Endothelial cell of umbilical vein (primary cell): ENCODE measurements at places on chromosomes 6 and 20.

GRCh38 chr6:38876475-38876874 lies 161.4 kb downstream of the DNAH8 start:
- DNase-seq, result no peak

DNA sequence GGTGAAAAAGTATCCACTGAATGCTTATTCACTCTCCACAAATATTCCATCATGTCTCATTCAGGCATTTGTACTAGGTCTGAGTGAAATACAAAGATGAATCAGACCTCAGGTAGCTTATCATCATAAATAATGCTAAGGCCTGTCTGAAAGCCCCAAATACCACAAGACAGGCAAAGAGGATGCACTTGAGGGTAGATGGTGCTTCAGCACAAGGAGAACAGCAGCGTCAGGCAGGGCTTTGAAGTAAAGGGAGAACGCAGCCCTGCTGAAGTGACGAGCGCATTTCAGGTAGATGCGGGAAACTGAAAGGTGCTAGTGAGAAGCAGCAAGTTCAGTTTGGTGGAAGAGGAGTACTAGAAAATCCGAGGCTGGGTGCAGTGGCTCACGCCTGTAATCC lies 38.7 kb downstream of the MAP3K5 start:
- DNase-seq, result no peak

DNA sequence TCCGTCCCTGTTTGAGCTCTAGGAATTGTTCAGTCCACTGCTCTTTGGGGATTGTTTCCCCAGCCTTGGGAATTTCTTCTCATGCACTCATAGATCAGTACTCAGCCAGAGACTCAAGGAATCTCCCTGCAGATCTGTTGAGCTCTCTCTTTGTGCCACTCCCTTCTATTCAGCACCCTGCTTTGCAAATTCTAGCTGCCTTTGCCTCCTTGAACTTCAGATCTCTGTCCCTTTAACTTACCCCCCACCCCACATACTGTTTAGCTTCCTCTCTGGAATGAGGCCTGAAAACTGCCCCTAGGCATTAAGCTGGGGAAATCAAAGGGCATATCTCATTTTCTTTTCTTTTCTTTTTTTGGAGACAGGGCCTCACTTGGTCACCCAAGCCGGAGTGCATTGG lies 30.5 kb downstream of the QRSL1 start:
- no peak for DNase-seq

DNA sequence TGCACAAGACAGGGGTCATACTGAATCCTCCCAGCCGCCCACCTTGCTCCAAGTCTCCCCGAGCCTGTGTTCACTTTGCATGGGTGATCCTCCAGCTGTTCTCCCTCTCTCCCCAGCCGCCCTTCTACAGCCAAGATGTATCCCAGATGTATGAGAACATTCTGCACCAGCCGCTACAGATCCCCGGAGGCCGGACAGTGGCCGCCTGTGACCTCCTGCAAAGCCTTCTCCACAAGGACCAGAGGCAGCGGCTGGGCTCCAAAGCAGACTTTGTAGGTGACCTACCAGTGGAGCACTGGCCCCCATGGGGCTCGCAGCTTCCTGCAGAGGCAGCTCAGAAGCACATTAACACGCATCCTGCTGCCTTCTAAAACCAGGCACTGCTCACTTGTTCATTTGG lies 14.6 kb upstream of the IFT52 start:
- DNase-seq, result no peak

DNA sequence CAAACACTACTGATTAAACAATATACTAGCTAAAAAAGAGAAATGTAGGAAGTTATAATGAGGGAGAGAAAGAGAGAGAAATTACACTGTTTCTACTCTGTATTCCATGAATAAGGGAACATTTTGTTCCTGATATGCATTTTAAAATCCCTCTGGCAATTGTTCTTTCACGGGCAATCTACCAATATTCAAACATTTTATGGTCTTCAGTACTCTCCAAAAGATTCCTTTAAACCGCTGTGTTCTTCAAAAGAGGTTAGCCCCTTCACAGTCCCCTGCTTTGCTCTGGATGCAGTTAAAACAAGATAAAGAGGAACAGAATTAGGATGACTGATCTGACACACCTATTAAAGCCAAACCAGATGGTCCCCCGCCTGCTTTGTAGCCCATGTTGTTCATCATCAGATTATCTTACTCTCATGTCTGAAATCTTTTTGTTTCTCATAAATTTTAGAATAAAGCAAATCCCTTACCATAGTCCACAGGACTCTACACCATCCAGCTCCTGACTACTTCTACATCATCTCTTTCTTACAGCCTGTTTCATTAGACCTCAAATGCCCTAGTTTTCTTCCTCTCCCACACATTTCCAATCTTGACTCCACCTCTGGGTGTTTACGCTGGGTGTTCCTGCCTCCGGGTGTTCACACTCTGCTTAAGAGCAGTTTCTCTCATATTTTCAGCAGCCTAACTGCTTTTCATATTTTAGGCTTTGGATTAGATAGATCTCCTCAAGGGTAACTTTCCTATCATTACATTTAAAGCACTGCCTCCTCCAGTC lies 399.7 kb downstream of the COL12A1 start:
- no peak for DNase-seq

- DNase-seq, result no peak
Measured at GRCh38 chr6:7425808-7426190, 36.2 kb downstream of the RIOK1 start.

GRCh38 chr6:11322252-11322885 lies 89.9 kb upstream of the NEDD9 start:
- DNase-seq, result no peak

- DNase-seq, result no peak
Measured at GRCh38 chr6:36326356-36326995, 10.2 kb downstream of the BNIP5 start.

DNA sequence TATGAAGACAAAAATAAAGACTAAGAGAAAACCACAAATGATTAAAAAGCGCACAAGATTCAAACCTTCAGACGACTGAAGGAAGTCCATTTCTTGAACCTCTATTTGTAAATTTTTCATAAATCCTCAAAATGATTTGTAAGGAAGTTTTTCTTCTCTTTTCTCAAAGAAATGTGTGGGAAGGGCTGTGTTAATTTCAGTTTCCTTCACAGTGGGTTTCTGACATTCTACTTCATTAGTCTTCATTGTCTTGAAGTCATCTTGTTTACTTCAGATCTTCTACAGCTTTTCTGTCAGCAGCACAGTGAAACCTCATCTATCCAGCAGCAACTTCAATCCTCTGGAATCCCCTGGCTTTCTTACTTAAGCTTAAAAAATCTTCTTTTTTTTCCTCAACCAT lies 87.6 kb upstream of the MYLIP start:
- no peak for DNase-seq

- DNase-seq, result no peak
Measured at GRCh38 chr6:10426781-10427279, 12.0 kb upstream of the TFAP2A start.

- no peak for DNase-seq
Measured at GRCh38 chr6:43186706-43187105, 4.7 kb downstream of the CUL9 start.

GRCh38 chr6:10719296-10719963 lies 3.4 kb upstream of the TMEM14C start:
- peak; percentile 24 for DNase-seq

DNA sequence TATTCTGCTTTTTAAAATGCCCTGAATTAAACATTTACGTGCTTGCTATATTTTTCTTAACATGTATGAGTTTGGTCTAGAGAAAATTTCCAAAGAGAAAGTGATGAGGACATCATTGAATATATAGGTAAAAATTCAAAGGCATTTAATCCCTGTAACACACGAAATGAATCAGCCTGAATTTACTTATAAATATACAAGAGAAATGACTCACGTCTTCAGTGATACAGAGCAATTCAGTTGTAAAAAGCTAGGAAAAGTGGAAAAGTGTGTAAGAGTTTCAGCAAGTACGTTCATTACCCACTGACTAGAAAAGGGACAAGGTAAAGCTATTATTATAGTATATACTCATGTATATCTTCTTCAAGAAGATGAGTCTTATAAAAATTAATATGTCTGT lies 124.8 kb downstream of the HIVEP1 start:
- DNase-seq, result peak; percentile 26

GRCh38 chr6:98880486-98880885 lies 46.1 kb downstream of the POU3F2 start:
- no peak for DNase-seq

DNA sequence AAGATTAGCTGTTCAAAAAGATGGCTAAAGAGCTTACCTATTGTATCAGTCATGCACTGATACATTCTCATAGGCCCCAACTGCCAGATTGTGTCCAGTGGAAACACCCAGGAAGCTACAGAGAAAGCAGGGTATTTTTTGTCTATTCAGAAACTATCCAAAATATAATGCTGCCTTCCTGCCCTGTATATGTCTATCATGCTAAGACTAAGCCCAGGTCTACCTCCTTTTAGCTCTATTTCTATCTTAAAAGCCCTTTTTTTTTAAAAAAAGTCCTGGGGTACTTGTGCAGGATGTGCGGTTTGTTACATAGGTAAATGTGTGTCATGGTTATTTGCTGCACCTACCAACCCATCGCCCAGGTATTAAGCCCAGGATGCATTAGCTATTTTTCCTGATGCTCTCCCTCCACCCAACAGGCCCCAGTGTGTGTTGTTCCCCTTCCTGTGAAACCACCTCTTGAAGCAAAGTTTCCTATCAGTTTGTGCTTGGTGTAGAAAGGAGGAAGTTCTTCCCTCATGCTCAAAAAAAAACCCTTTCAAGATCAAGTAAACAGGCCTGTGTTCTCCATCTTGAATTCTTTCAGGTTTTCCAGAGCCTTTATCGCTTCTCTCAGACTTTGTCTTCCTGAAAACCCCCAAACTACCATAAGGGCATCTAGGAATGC lies 514 bp downstream of the DEFB129 start:
- DNase-seq, result no peak

GRCh38 chr20:40307997-40308396 lies 381.0 kb downstream of the MAFB start:
- DNase-seq, result no peak

GRCh38 chr6:40444811-40445210 lies 142.4 kb downstream of the LRFN2 start:
- no peak for DNase-seq

- DNase-seq, result no peak
Measured at GRCh38 chr20:19113343-19113930, 99.0 kb upstream of the SLC24A3 start.

DNA sequence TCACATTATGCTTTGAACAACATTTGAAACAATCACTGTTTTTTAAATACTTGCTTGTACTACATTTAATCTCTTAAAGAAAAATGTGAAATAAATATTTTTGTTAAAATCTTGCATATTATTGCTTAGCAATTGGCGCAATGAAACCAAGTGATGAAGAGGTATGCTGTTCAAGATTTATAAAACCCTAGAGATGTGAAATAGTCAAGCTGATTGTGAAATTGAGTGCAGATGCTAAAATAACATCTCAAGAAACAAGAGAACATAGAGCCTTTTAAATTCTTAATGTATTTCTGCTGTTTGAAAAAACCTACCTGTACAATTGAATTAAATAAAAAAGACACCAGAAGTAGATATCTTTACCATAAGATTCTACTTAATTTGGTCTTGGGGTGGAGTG lies 179.2 kb upstream of the MCHR2 start:
- no peak for DNase-seq

DNA sequence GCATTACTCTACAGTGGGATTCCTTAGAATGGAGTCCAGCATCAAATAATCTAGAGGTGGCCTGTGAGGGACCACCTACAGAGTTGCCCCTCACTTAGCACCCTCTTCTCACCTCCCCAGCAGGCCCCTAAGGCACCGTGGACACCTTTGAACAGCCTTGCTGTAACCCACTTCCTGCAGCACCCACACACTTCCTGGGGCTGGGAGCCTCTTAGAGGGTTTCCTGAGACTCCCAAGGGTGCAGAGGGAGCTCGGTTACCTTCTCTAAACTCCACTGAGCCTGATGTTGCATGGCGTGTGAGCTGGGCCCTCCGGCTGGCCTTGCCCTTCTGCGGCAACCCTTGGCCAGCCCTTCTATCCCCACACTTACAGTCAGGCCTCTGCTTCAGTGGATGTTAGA lies 7.3 kb upstream of the SIRPG start:
- no peak for DNase-seq

- DNase-seq, result no peak
Measured at GRCh38 chr6:44269178-44269920, 901 bp upstream of the TMEM151B start.

GRCh38 chr6:3023663-3024483 lies 24.2 kb downstream of the NQO2 start:
- DNase-seq, result peak; percentile 65

DNA sequence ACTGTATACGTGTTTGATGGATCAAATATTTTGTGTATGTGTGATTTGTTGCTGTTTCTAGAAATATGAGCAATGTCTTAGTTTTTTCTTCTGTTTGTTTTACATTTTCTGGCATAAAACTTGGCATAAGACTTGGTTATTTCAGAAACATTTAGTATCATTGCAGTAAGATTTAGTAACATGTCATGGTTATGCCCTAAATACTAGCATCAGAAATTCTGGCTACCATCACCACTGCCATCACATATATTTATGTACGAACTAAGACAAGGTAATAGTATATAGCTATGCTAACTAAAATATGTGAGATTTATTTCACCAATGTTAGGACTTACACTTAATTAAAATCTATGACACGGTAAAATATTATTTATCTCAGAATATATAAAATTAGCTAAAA lies 10.3 kb upstream of the ADGRG6 start:
- no peak for DNase-seq

GRCh38 chr20:60469829-60470228 lies 511.6 kb downstream of the CDH26 start:
- no peak for DNase-seq

DNA sequence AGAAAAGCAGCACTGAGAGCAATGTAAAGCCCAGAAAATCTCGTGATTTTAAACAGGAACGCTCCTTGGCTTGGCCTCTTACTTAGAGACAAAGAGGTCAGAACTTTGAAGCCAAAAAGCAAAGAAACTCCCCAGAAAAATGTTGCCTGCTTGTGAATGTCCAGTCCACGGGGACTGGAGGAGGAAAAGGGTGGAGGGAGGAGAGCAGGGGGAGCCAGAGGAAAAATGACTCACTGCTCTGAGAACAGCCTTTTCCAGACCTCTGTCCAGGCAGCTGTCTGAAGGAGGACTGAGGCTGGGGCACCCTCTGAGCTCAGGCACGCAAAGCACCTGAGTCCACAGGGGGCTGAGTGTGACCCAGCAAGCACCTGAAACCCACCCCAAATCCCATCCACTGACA lies 64.7 kb downstream of the TRAM2 start:
- DNase-seq, result peak; percentile 92

- no peak for DNase-seq
Measured at GRCh38 chr20:48238326-48238725, 453.0 kb upstream of the SULF2 start.

GRCh38 chr6:55456016-55456415 lies 123.0 kb downstream of the HMGCLL1 start:
- DNase-seq, result no peak
